ENCODE measurements at places on chromosomes 12 and 14.

GRCh38 chr14:20623798-20624197 is 17.7 kb downstream of the OR6S1 start:
- DNase-seq, result no peak

GRCh38 chr12:52416795-52417194 is 10.7 kb upstream of the KRT82 start:
- no peak for DNase-seq

GRCh38 chr12:58961166-58961565 is 40.9 kb upstream of the LRIG3 start:
- no peak for DNase-seq

GRCh38 chr14:63288853-63289252 is 29.9 kb downstream of the GPHB5 start:
- no peak for DNase-seq
